ENCODE measurements at places on chromosomes 12 and 14. TPM values are rescaled to one million over a fixed set of nuclear protein-coding genes. Genes with fewer than 3 reads are reported as not detected.

DNA sequence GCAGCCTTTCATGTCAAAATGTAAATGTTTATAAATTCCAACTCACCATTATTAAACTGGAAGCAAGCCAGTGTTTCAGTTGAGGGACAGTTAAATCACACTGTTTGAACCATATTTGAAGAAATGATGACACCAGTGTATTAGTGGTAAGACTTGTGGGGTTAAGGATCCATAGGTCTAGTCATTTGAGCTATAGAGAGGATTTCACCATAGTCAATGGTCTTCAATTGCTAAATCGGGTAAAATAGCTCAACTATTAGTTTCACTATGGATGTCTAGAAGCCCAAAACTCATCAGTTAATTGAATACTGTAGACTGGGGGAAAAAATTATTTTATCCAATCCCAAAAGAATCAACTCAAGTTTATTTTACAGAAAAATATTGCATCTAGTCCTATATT lies 659.1 kb downstream of the NRXN3 start:
- no peak overlapping the region for H3K27ac ChIP-seq
- H3K4me1 ChIP-seq, result no peaks in the 10 kb centered on the region
- no peaks in the 10 kb centered on the region for H3K27me3 ChIP-seq
- H3K4me3 ChIP-seq, result no peak overlapping the region
- H3K36me3 ChIP-seq, result no peaks in the 10 kb centered on the region

DNA sequence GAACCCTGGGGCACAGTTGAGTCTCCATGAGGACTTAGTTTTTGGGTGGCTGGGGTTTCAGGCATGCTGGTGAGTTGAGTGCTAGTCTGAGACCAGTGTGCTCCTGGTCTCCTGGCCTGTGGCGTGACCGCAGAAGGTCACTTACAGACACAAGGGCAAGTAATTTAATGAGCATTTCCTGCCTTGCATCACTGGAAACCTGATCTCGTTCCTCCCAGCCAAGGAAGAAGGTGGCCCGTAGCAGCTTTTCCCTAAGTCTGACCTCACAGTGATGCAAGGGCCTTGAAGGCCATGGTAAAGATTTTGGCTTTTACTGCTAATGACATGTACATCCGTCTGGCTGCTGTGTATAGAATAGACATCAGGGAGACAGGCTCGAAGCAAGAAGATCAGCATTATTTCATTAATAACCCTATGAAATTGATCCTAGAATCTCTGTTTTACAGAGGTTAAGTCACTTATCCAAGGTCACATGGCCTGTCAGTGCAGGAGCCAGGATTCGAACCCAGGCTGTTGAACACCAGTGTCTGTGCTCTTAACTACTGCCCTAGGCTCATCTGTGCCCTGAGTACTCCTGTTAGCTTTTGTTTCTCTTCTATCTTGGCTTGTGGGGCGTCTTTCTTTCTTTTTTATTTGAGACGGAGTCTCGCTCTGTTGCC lies 4.6 kb downstream of the TMEM120B start:
- no peaks in the 10 kb centered on the region for H3K36me3 ChIP-seq
- no peak for DNase-seq
- H3K27me3 ChIP-seq, result no peaks in the 10 kb centered on the region
- H3K27ac ChIP-seq, result no peak overlapping the region
- peaks cover 39% of the 10 kb centered on the region for H3K4me1 ChIP-seq
- H3K4me3 ChIP-seq, result no peak overlapping the region

Gene TAC3
- 0.25 TPM for polyA plus RNA-seq

Gene TMEM260
- polyA plus RNA-seq, result 7.7 TPM

Gene RHOJ
- 1.3 TPM for polyA plus RNA-seq

Data from HepG2 (cell line).